ENCODE measurements at places on chromosomes 5 and 9. TPM values are rescaled to one million over a fixed set of nuclear protein-coding genes. Genes with fewer than 3 reads are reported as not detected.

DNA sequence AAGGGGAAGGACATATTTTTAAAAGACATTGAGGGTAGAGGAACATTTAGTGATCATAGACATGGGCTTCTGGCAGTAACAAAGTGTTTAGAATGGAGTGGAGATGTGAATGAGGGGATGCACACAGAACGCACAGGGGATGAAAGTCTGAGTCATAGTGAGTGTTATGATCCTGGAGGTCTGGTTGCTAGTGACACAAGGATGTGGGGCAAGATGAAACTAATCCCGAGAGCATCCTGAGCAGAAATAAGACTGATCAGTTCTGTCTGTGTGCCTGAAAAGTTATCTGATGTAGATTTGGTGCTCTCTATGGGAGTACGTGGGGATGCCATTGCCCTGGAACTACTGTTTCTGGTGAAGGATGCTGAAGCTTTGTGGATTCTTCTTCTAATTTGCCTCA lies 141.1 kb downstream of the CHSY3 start:
- no peaks in the 10 kb centered on the region for H3K4me1 ChIP-seq
- H3K4me3 ChIP-seq: no peak overlapping the region
- no peak for DNase-seq

DNA sequence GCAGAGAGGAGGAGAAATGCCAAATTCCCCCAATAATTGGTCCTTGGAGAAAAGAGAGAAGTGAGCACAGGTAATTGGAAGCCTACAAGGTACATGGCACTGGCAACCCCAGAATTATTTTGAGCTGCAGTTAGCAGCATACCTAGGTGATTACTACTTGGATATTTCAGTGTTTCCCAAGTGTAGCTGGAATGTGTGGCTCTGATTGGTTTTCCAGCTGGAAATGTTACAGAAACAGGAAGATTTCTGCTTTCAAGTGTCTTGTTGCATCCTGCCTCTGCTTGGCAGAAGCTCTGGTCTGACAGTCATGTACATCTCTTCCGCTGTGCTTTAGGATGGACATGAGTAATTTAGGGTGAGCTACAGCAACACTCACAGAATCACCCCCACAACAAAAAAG lies 262.1 kb downstream of the ENC1 start:
- no peak overlapping the region for H3K4me3 ChIP-seq
- peaks cover 16% of the 10 kb centered on the region for H3K27me3 ChIP-seq
- H3K4me1 ChIP-seq: no peaks in the 10 kb centered on the region
- no peak for DNase-seq
- H3K36me3 ChIP-seq: no peaks in the 10 kb centered on the region
- H3K27ac ChIP-seq: no peak overlapping the region

Gene MYORG
- 1.6 TPM for total RNA-seq

DNA sequence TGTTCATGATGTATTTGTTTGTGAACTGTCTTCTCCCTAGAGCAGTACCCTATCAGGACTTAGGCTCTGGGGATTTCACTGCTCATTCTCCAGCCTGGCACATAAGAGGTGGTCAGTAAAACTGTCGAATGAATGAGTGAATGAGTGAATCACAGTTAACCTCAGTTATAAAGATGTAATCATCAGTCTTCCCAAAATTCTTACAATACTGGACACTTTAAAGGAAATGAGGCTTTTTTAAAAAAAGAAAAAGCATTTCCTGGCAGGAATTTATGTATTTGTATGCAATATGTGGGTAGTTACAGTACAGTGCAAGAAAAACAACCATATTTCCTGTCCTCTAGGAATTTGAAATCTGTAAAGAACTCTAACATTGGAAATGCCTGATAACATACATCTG lies 59.6 kb downstream of the RAI14 start:
- H3K4me3 ChIP-seq: no peak overlapping the region
- H3K36me3 ChIP-seq: no peaks in the 10 kb centered on the region
- no peaks in the 10 kb centered on the region for H3K27me3 ChIP-seq
- H3K27ac ChIP-seq: no peak overlapping the region
- DNase-seq: no peak
- no peaks in the 10 kb centered on the region for H3K4me1 ChIP-seq

DNA sequence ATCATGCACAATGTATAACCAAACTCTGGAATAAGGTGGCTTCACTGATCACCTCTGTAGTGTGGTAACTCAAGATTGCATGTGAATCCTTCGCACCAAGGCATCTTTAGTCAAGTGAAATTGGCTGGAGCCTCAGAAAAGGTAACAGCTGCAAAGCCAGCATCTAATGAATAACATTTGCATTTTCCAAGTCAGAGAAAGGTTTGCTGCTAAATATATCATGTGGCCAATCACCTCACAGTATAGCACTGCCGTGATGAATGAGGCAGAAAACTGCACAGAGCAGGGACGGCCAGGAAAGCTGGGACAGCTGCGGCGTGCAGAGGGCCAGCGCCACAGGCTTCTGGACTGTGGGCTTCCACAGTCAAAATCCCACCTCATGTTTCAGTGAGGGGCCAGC lies 18.5 kb downstream of the MRPS27 start:
- H3K4me3 ChIP-seq: no peak overlapping the region
- peaks cover 65% of the 10 kb centered on the region for H3K36me3 ChIP-seq
- H3K27me3 ChIP-seq: no peaks in the 10 kb centered on the region
- no peak overlapping the region for H3K27ac ChIP-seq
- DNase-seq: no peak
- H3K4me1 ChIP-seq: peaks cover 37% of the 10 kb centered on the region

GRCh38 chr5:143343042-143343441 lies 60.4 kb downstream of the NR3C1 start:
- H3K36me3 ChIP-seq: peaks cover 42% of the 10 kb centered on the region
- no peak for DNase-seq
- no peak overlapping the region for H3K4me3 ChIP-seq
- H3K27ac ChIP-seq: no peak overlapping the region

GRCh38 chr9:106334081-106334480 lies 528.9 kb upstream of the ZNF462 start:
- no peaks in the 10 kb centered on the region for H3K27me3 ChIP-seq
- no peaks in the 10 kb centered on the region for H3K36me3 ChIP-seq
- no peak for DNase-seq

GRCh38 chr5:113187906-113188305 lies 211.3 kb downstream of the DCP2 start:
- H3K4me3 ChIP-seq: no peak overlapping the region
- no peak for DNase-seq
- H3K27me3 ChIP-seq: peaks cover 4% of the 10 kb centered on the region
- no peaks in the 10 kb centered on the region for H3K36me3 ChIP-seq
- no peak overlapping the region for H3K27ac ChIP-seq

GRCh38 chr9:133371261-133371711 lies 4.6 kb downstream of the SURF4 start:
- H3K4me3 ChIP-seq: peak overlapping the region; percentile 81
- peaks cover 53% of the 10 kb centered on the region for H3K4me1 ChIP-seq
- peak overlapping the region; percentile 97 for H3K27ac ChIP-seq
- H3K36me3 ChIP-seq: peaks cover 83% of the 10 kb centered on the region

GRCh38 chr5:18000744-18001143 lies 366.5 kb downstream of the TAF11L14 start:
- H3K4me1 ChIP-seq: no peaks in the 10 kb centered on the region
- H3K27me3 ChIP-seq: no peaks in the 10 kb centered on the region
- H3K4me3 ChIP-seq: no peak overlapping the region

GRCh38 chr5:80031109-80031508 lies 4.0 kb upstream of the THBS4 start:
- no peaks in the 10 kb centered on the region for H3K36me3 ChIP-seq
- no peak overlapping the region for H3K27ac ChIP-seq
- DNase-seq: no peak
- peaks cover 17% of the 10 kb centered on the region for H3K27me3 ChIP-seq

Gene NCS1
- 23.5 TPM for total RNA-seq

- no peak for DNase-seq
- peaks cover 53% of the 10 kb centered on the region for H3K4me1 ChIP-seq
- H3K27ac ChIP-seq: no peak overlapping the region
- H3K36me3 ChIP-seq: peaks cover 68% of the 10 kb centered on the region
- H3K27me3 ChIP-seq: no peaks in the 10 kb centered on the region
- H3K4me3 ChIP-seq: no peak overlapping the region
These were observed 118.7 kb downstream of the AUH start for GRCh38 chr9:91243029-91243428.

Gene SLC6A19
- not detected for total RNA-seq

Gene MZB1
- total RNA-seq: 48.3 TPM

DNA sequence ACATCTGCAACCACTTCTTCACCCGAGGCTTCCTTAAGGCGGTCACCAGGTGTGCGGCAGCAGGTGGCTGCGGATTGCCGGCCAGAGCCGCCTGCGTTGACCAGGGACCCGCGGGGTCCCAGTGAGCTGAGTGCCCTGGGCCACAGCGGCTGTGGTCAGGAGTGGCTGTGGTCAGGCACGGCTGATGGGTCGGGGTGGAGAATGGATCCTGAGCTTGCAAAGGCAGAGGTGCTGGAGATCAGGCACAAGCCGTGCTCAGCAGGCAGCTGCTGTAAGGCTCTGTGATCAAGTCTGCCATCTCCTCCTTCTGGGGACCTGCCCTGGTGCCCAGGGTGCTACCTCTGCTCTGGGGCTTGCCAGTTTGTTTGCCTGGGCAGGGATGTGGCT lies 2.1 kb downstream of the UAP1L1 start:
- H3K4me3 ChIP-seq: peak overlapping the region; percentile 33
- H3K27ac ChIP-seq: no peak overlapping the region

Gene INSL4
- not detected for total RNA-seq

Gene FPGS
- total RNA-seq: 116 TPM

DNA sequence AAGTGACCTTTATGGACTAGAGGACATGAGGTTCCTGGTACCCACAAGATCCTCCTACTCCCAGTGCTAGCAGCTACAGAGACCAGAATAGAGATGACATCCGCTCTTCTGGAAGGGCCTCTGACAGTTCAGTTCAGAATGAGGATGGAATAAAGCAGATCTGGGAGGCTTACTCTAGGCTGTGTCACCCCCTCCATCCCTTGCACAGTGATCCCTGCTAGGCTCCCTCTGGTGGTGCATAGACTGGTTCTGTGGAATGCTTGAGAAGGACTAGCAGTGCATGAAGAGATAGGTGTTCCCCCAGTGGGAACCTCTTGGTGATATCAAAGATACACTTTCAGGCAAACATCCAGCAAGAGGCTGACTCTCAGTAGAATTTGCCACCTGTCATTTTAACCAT lies 83.0 kb downstream of the NPR3 start:
- H3K4me3 ChIP-seq: no peak overlapping the region
- no peaks in the 10 kb centered on the region for H3K36me3 ChIP-seq
- no peak for DNase-seq
- H3K27ac ChIP-seq: no peak overlapping the region

Gene TNC
- 1.9 TPM for total RNA-seq

Gene MEGF9
- total RNA-seq: 5.0 TPM

GRCh38 chr9:27453860-27454553 lies 70.1 kb upstream of the IFNK start:
- no peaks in the 10 kb centered on the region for H3K36me3 ChIP-seq
- DNase-seq: no peak
- no peaks in the 10 kb centered on the region for H3K4me1 ChIP-seq
- peaks cover 2% of the 10 kb centered on the region for H3K27me3 ChIP-seq

Gene TAF11L5
- not detected for total RNA-seq

Gene PDCD1LG2
- 2.0 TPM for total RNA-seq

Gene SPATA31C1
- total RNA-seq: not detected

Gene ADGRD2
- total RNA-seq: not detected

- H3K4me1 ChIP-seq: no peaks in the 10 kb centered on the region
- H3K36me3 ChIP-seq: no peaks in the 10 kb centered on the region
- no peak overlapping the region for H3K4me3 ChIP-seq
- DNase-seq: no peak
These were observed 17.7 kb upstream of the TLX3 start for GRCh38 chr5:171291371-171291770.

Gene LECT2
- total RNA-seq: not detected

Gene FBN2
- total RNA-seq: not detected

GRCh38 chr9:34891386-34891785 lies 66.7 kb upstream of the PHF24 start:
- no peak for DNase-seq
- no peak overlapping the region for H3K4me3 ChIP-seq
- H3K4me1 ChIP-seq: no peaks in the 10 kb centered on the region

DNA sequence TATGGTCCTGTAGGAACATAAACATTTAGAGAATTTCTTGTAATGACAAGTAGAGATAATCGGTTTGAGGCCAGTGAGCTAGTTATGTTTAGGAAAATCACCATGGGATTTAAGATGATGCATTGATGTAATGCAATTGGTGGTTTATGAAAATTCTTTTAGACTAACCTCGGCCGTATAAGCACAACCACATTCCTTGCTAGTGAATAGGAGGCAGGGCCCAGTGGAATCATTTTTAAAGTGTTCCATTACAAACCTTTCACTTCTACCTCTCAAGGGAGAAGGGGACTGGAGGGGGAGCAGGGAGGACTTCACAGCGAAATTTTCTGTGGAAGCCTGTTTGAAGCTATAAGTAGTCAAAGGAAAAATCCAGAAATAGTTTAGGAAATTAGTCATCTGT lies 71.8 kb upstream of the NFIL3 start:
- no peak overlapping the region for H3K27ac ChIP-seq
- DNase-seq: no peak
- H3K4me3 ChIP-seq: no peak overlapping the region

DNA sequence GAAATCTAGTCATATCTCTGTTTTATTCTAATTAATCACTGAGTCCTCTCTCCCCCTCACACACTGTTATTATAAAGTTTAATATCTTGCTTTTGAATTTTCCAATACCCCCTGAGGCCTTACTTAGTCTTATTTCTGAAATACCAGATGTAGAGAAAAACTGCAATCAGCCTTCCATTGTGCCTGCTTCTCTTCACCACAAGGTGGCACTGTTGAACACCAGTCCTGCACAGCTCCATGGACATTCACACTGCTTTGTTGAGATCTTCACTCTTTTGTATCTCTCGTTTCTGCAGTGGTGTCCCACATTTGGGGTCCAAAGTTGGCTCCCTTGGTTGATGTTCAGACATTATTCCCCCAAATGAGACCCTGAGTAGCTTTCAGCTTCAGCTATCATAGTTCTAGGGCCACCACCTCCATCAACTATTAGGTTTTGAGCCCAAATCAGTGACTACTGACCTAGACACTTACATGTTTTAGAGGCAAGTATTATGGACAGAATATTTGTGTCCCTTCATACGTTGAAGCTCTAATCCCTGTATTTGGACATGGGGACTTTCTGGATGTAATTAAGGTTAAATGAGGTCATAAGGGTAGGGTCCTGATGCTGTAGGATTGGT lies 24.3 kb downstream of the BOD1 start:
- H3K4me3 ChIP-seq: no peak overlapping the region
- H3K27ac ChIP-seq: no peak overlapping the region
- no peaks in the 10 kb centered on the region for H3K36me3 ChIP-seq
- no peaks in the 10 kb centered on the region for H3K27me3 ChIP-seq

DNA sequence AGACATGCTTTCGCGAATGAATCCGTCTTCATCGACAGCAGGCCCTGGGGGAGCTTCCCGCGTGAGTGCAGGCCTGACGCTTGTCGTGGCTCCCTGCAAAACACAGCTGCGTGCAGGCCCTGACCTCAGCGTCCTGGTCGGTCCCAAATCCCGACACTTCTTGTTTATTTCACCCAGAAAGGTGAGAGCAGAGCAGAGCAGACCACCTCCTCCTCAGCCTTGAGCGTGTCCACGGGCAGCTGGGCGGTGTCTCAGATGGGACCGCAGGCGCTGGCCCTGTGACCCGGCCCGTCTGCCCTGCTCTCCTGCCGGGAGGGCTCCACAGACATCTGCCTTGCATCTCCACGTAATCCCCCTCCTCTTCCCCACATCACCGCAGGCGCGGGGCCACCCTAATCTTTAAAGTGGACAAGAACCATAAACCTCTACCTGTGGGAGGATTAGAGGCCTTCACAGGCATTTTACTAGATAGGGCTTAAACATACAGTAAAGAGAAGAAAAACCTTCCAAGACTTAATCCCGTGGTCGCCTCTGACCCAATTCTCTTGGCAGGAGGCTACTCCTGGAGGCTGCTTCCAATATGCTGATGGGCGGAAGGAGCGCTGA lies 7.5 kb upstream of the LHX3 start:
- no peaks in the 10 kb centered on the region for H3K4me1 ChIP-seq
- DNase-seq: no peak
- H3K4me3 ChIP-seq: no peak overlapping the region
- H3K27ac ChIP-seq: no peak overlapping the region
- no peaks in the 10 kb centered on the region for H3K27me3 ChIP-seq
- peaks cover 48% of the 10 kb centered on the region for H3K36me3 ChIP-seq
